ENCODE measurements at places on chromosomes 2 and 18.

DNA sequence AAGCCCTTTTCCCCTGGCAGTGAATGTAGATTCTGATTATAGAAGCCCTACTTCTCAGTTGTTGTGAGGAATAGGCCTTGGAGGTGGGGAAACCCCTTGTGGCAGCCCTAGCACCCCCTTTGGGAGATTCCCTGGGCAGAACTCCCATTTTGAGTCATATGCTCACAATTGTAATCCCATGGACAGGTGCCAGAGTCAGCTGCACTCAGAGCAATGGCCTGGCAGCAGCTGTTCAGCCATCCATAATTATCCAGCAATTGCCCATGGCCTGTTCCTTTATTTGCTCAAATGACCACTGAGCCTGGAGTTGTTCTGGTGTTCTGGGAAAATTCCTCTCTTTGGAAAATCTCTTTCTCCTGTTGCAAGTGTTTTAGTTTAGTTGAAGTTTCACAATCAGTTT lies 71.7 kb downstream of the PTRHD1 start:
- no peak for DNase-seq

- DNase-seq, result no peak
Measured at GRCh38 chr2:227415538-227416424, 28.0 kb upstream of the SCYGR1 start.

DNA sequence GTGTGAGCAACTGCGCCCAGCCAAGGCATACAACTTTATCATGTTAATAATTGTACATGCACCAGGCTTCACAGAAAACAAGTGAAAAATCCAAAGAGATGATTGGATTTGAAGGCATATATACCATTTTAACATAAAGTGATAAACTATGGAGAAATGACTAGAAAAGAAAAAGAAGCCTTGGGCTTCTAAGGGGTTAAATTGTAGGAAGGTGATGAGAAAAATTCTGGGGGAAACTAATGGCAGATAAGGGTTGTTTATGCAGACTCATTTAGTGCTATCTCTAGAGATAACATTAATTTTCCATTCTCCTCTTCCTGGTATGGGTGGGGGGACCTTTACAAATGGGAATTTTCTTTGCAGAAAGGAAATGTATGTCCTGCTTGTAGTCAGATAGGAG lies 154.0 kb downstream of the TMEM17 start:
- DNase-seq, result no peak

DNA sequence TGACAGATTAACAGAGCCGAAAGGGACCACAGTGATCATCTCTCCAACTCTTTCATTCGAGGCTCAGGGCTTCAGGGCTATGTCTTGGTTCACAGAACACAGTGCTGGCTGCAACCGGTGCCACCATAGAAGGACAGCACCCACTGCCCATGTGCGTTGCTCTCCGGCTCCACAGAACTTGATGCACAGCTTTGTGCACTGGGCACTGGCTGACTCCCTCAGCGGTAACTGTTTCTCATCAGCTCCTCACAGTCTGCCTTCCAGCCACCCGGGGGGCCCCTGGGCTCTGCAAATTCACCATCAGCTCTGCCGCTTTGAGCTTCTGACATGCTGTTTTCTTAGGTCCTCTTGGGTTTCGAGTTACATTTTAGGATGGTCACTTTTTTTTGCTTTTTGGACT lies 124.3 kb upstream of the RAB12 start:
- DNase-seq, result no peak

DNA sequence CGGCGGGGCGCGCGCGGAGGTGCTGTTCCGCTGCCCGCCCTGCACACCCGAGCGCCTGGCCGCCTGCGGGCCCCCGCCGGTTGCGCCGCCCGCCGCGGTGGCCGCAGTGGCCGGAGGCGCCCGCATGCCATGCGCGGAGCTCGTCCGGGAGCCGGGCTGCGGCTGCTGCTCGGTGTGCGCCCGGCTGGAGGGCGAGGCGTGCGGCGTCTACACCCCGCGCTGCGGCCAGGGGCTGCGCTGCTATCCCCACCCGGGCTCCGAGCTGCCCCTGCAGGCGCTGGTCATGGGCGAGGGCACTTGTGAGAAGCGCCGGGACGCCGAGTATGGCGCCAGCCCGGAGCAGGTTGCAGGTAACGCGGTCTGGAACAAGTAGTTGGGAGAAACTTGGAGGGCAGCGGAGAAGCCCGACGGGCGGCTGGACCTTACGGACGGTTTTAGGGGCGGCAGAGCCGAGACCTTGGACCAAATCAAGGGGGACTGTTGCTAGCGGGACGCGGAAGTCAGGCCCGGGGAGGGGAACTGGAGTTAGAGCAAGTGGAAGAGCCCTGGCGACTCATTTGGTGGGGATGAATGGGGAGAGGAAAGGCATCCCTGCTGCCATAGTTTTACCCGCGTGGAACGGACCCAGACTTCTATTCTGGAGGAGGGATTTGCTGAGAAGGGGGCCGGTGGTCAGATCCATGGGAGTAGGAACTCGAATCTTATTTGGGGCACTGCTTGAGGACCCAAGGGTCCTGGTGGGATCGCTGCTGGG lies 573 bp downstream of the IGFBP2 start:
- DNase-seq, result no peak

GRCh38 chr18:37122877-37123276 lies 293.9 kb downstream of the KIAA1328 start:
- no peak for DNase-seq

DNA sequence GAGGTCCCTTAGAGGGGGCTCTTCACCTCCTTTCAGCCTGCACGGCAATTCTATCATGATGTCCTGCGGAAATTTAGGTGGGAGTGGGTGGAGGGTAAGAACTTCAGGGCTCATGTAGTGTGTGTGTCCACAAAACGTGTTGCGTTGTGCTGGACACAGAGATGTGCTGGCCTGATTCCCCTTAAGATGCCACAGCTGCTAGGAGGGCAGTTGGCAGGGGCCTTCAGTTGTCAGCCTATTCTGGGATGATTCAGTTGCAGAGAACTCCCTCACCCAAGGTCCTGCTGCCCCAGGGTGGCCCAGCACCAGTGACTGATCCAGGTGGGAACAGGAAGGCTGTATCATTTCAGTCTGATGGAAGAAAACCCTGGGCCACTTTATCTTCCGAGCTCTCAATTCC lies 1.0 kb upstream of the HJURP start:
- no peak for DNase-seq

- DNase-seq, result no peak
Measured at GRCh38 chr2:41970988-41971660, 76.7 kb upstream of the PKDCC start.

GRCh38 chr2:96105994-96106715 lies 10.2 kb downstream of the ADRA2B start:
- no peak for DNase-seq

DNA sequence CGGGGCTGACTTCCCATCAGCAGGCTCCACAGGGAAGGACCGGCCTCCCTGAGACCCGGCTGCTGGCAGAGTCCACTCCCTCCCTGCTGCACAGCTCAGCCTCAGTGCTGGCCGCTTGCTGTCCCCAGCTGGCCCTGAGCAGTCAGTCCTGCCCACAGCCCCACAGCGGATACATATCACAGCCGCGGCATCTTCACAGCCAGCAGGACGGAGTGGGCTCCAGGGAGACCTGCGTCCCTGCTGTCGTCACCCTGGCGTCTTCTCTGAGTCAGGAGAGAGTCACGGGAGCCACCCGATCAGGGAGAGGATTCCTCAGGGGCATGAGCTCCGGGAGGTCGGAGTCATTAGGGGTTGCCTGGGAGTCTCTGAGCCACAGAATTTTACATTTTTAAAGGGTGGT lies 13.1 kb upstream of the SNTG2 start:
- no peak for DNase-seq

DNA sequence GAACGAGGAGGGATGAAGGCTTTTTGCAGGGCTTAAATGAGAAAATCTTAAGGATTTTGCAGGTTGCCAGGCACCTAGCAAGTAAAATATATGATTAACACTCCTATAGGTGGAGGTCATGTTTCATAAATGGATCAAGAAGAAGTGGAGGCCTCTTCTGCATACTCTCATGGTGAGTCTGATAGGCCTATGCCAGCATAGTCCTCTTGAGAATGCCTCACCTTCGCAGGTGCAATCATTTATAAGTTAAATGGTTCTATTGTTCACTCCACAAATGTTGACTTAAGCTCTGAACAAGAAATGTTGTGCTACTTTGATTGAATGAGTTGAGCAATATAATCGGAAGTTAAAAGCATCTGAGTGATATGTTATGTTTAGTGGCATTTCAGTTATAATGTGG lies 12.1 kb downstream of the LRRTM1 start:
- DNase-seq, result no peak

DNA sequence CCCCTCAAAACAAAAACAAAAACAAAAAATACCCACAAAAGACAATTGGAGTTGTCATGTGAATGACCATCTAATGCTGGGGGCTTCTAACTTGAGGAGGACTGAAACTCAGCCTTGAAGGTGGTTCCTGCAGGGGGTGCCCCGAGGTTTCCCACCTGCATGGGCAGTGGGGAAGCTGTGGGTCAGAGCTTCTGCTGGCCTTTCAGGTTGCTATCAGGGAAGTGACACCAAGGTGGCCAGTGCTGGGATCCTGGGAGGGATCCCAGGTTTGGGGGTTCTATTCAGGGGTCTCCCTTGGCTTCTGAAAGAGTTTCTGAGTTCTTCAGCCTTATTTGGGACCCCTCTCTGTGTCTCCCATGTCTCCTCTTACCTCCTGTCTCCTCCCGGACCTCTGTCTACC lies 62.8 kb downstream of the LDLRAD4 start:
- DNase-seq, result no peak

DNA sequence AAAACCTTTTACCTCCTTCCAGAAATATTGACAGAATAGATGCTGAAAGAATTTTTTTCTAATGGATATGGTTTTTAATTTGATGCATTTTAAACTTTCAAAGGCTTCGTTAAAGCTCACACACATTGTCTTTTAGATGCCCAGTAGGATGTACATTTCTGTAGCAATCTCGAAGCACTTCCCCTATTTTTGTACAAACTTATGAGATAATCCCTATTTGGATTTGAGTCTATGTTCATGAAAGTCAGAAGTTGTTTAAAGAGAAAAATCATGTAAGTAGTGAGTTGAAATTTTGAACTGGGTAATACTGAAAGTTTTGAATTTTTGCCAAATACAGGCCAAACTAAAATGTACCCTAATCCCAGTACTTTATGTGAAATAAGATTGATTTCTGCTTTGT lies 38.1 kb upstream of the MMADHC start:
- no peak for DNase-seq

- no peak for DNase-seq
Measured at GRCh38 chr2:117980783-117981676, 32.8 kb downstream of the CCDC93 start.
